ENCODE measurements at places on chromosomes 7 and 10. TPM values are rescaled to one million over a fixed set of nuclear protein-coding genes. Genes with fewer than 3 reads are reported as not detected.

DNA sequence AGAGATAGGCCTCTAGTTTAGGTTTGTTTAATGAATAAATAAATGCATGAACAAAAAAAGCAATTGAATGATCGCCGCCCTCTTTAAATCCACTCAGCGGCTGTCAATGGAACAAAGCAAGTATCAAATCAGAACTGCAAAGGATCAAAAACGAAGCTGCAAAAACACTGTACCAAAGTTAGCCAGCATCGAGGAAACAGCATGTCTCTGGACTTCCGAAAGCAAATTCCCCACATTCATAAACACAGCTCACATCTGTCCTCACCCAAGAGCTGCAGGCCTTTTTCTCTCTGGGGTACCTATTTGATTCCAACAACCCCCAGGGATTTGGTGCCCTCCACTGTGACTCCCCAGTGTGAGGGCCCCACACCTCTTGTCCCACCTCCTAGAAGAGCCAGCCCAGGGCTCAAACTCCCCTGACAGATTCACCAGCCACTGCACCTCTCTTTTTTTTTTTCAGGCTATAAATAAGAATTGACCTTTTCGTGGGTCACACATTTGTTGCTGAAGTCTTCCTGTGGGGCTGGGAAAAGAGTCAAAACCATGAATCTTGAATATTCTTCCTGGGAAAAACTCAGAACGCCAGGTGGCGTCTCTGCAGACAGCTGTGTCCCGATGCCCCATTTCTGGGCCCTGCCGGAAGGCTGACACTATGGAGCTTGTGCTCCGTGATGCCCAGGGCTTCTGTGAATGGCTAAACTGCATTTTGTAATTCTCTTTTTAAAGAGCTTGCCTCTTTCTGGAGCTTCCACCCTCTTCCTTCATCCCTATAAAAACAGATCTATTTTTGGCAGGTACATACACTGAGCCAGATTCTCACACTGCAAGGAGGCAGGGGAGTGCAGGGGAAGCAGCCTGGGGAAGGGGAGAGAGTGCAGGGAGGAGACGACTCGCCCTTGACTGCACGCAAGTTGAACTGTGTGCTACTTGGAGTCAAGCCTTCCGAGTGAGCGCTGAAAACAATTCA is 51.7 kb downstream of the HSPA12A start:
- no peak for DNase-seq

- no peak for DNase-seq
These were observed 405.0 kb upstream of the GALNT17 start for GRCh38 chr7:70726951-70727378.

The ATG9B gene
- not detected for total RNA-seq

The SPOCK2 gene
- 24.7 TPM for total RNA-seq

The MDH2 gene
- 148 TPM for total RNA-seq

DNA sequence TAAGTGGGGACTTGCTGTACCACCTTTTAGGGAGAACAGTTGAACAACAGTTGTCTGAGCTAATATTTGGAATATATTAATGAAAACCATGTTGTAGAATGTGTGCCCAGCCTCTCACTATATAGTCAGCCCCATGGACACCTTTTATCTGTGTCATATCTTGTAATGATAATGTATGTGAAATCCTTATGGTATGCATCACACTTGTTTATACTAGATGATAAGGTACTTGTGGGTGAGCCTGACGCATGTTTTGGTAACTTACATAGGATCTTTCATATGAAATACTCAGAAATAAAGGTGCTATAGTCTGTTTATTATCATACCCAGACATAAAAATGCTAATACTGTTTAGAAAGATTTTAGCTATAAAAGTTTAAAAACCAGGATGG is 32.8 kb downstream of the CAMK1D start:
- no peak for DNase-seq

The POT1 gene
- 15.1 TPM for total RNA-seq

GRCh38 chr10:129921801-129922597 is 42.1 kb downstream of the EBF3 start:
- DNase-seq: no peak

DNA sequence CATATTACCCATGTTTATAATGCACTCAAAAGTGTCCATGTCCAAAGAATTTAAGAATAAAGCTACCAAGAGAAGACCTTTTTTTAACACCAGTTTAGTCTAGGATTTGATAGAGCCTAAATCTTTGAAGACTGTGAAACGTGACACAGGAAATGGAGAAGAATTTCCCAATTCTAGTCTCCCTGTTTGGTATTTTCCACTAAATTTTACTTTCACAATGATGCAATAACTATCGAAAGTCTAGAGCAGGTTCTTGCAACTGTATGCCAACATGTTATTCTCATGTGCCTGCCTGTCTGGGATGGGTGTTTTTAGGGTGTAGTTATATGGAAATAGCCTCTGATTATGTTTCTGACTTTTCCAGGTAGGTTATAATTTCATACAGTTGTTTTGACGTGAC is 6.9 kb upstream of the MXI1 start:
- no peak for DNase-seq

Measured in transverse colon (tissue), 4 donors.